Cardiac muscle cell (in vitro differentiated cells and primary cell): ENCODE measurements at places on chromosomes 2 and 18.

DNA sequence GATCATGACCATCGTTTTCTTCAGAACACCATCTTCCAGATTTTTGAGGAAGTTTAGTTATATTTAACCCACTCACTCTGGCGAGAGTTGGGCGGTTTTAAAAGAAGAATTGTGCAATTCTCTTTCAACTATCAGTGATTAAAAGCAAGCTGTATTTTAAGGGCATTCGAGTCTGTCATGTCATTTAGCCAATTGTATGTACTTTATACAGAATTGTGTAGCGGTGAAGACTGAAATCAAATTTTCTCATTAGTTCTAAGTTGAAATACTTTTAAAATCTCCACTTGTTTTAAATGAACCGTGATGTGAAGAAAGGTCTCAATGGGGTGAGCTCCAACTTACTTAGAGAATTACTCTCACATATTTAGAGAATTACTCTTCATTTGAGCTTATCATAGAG lies 214.6 kb upstream of the DTNA start:
- no peak for DNase-seq

DNA sequence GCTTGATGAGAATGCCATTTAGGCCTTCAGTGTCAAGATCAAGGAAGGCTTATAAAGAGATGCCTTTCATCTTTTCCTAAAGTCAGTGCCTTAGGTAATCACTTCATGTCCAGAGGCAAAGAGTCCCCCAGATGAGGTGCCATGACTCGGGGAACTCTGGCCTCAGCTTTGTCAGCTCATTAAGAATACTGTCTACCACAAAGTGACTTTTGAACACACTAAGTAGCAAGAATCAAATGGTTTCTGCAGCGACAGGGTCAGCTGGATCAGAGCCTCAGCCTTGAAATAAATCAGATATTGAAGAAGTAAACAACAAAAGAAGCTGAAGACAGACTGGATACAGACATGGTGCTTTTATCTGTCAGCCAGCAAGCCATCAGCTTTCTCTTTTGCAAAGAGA lies 120.1 kb upstream of the SLC39A10 start:
- DNase-seq = no peak

- no peak for DNase-seq
These were observed 130.2 kb downstream of the VAPA start for GRCh38 chr18:10044054-10044453.

DNA sequence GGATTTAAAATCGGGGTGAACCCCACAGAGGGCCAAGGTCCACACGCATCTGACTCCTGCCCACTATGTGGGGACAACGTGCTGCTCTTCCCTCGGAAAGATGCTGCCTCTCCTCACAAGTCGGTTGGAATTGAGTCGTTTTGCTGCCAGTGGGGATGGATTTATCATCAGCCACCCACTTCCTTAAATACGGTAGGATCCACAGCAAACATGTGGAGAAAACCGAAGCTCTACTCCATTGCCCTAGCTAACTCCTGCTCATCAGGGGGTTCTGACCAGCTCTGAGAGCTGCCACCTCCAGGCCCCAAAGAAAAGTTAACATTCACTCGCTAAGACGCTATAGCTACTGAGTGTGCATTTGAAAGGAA lies 80.9 kb downstream of the CHRNA1 start:
- peak; percentile 68 for DNase-seq

DNA sequence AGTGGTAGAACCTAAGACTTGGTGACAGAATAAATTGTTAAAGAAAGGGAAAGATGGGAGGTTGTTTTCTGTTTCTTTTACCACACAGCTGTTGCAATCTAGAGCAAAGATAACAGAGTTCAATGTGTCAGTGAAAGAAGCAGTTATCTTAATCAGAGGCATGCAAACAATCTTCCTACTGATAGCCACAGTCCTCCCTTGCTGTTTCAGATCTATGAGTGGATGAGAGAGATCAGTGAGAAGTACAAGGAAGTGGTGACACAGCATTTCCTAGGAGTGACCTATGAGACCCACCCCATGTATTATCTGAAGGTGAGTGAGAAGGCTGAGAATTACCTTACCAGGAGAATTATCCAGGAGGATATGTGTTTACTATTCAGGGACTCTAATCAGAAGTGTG lies 15.9 kb downstream of the CPO start:
- no peak for DNase-seq

DNA sequence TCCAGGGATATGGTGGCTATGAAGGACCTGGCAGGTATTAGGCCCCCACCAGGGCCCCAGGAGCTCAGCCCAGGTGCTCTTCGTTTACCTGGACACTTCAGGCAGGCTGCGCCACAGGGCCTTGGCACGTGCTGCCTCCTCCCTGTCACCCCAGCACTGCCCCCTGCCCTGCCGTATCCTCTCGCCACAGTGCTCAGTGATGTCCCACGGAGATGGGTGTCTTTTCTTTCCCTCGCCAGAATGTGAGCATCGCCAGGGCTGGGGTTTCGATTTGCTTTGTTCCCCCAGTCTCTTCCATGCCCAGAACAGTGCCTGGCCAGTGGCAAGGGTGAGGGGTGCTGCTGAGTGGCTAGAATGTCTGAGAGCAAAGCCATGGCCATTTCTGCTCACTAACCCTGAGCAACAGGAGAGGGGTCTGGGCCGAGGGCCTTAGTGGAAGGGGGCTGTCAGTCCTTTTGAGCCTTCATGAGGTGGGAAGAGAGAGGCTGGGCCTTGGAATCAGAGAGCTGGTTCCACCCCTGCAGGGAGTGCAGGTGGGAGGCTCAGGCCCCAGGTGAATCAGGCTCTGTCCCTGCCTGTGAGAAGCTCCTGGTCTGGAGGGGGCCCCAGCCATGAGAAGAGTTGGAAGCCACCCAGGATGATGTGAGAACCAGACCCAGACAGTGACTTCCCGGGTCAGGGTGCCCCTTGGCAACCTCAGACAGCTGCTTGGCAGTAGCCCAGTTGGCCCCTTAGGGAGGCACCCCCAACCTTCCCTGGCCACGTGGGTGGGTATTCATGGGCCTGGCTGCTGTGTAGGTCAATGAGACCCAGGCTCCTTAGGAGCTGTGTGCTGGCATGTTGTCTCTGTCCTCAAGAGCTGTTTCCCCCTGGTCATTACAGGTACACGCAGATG lies 129.9 kb upstream of the HS6ST1 start:
- DNase-seq = no peak

DNA sequence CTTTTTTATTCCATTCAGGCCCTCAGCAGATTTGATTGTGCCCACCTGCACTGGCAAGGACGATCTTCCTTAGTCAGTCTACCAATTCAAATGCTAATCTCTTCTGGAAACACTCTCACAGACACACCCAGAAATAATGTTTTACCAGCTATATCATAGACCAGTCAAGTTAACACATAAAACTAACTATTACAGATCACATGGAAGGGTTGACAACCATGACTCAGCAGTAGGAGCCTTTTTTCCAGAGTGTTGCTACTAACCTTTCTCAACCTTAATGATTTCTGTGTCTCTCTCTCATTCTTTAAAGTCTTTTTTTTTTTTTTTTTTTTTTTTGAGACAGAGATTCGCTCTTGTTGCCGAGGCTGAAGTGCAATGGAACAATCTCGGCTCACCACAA lies 143.5 kb upstream of the MSH6 start:
- DNase-seq = no peak

DNA sequence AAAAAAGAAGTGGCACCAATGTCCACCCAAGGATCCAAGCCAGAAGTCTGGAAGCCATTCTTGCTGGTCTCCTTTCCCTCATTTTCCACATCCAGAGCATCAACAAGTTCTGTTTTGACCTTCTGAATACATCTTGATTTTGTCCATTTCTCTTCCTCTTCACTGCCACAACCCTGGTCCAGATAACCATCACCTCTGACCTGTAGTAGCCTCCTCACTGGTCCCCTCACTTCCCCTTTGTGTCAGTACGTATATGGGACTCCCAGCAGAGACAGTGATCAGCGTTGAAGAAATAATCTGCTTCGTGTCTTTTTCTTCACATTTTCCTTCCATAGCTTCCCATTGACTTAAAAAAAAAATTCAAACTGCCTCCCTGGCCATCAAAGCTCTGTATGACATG lies 109.3 kb upstream of the SP5 start:
- DNase-seq = no peak

- peak; percentile 3 for DNase-seq
These were observed 55.9 kb downstream of the ACVR1C start for GRCh38 chr2:157572725-157573124.

DNA sequence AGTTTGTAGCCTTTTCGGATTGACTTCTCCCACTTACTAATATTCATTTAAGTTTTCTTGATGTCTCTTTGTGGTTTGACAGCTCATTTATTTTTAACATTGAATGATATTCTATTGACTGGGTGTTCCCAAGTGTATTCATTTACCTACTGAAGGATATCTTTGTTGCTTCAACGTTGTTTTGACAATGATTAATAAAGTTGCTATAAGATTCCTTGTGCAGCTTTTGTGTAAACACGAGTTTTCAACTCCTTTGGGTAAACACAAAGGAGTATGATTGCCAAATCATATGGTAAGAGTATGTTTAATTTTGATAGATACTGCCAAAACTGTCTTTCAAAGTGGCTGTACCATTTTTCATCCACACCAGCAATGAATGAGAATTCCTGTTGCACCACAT lies 1200.9 kb downstream of the DSC3 start:
- no peak for DNase-seq

GRCh38 chr2:143787674-143788073 lies 658.5 kb downstream of the ARHGAP15 start:
- DNase-seq = no peak

GRCh38 chr2:7940723-7941122 lies 741.1 kb upstream of the ID2 start:
- DNase-seq = no peak

GRCh38 chr2:53378791-53379190 lies 388.8 kb upstream of the CHAC2 start:
- DNase-seq = no peak

DNA sequence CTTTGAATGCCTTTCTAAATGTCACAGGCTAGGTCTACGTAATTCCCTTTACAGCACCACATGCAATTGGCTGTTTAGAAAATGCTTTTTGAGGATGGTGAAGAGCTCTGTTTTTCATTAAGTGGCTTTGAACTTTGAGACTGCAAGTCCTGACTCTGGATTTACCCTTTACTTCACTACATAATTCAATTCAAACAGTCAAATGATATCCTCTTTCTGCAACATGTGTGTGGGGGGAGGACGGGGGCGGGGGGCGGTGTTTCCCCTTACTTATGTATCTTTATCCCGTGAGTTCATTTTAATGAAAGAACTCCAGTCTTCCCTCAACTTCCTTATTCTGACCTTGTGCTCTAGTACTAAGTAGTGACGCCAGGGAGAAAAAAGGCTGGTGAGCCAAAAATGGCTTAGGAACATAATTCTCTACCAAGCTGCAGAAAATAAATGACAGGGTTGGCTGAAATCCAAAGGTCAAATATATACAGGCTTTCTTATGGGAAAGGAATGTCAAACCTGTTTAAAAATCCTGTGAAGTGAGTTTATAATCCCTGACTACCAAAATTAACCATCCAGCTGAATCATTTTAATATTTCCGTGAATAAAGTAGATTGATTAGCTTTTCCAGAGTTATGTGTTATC lies 119.6 kb downstream of the SLC8A1 start:
- DNase-seq = peak; percentile 40

- DNase-seq = no peak
These were observed 143.7 kb downstream of the IRS1 start for GRCh38 chr2:226655871-226656270.

- DNase-seq = no peak
These were observed 70.8 kb upstream of the LPIN2 start for GRCh38 chr18:3083766-3084165.

DNA sequence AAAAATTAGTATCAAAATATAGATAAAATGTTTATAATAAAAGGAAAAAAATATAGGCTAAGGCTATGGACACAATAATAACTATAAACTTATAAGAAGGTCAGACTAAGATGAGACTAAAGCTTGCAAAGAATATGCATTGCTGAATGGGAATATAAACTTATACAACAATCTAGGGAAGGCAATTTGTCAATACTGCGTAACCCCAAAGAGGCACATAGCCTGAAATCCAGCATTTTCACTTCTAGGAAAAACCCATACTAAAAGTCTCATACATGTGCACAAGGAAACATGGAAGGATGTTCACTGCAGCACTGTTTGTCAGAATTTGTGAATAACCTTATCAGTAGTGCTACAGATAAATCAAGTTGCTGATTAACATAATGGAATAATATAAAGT lies 45.5 kb downstream of the FANCL start:
- DNase-seq = no peak

DNA sequence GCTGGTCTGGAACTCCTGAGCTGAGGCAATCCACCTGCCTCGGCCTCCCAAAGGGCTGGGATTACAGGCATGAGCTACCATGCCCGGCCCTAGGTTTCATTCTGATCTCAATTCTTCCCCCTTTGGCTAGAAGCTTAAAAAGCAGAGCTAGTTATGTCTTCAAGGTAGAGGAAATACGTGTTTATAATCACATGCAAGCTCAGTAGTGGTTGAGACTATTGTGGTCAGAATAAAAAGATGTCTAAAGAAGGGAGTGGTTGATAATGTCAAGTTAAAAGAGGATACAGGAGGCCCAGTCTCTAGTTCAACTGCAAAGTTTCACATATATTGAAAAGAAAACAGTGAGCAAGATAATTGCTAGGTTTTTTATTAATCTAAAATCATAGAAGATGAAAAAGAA lies 807.8 kb upstream of the ACVR2A start:
- no peak for DNase-seq
